Activated naive CD8-positive, alpha-beta T cell treated with anti-CD3 and anti-CD28 coated beads, Interleukin-2, amount 50 U/mL, for 24 hours (primary cell): ENCODE measurements at places on chromosomes 13 and 19.
A peak's percentile ranks its signal among the peaks of the same experiment; 100 is the strongest.

GRCh38 chr19:46081928-46082727 lies 41.3 kb upstream of the IGFL4 start:
- peak; percentile 15 for DNase-seq

DNA sequence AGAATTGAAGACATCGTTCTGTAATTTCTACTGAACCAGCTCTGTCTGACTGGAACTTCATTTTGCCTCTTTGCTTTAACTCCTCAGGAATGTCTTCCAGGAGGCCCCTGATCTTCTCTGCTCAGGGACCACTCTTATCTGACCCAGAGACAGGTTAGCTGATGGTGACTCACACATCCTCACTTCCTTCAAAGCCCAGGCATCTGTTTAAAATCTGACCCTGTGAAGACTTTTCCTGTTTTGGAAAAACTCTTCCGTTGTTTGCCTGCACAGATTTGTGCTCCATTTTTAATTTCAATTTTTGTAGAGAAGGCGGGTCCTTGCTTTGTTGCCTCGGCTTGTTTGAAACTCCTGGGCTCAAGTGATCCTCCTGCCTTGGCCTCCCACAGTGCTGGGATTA lies 1.6 kb downstream of the ARL11 start:
- no peak for DNase-seq

DNA sequence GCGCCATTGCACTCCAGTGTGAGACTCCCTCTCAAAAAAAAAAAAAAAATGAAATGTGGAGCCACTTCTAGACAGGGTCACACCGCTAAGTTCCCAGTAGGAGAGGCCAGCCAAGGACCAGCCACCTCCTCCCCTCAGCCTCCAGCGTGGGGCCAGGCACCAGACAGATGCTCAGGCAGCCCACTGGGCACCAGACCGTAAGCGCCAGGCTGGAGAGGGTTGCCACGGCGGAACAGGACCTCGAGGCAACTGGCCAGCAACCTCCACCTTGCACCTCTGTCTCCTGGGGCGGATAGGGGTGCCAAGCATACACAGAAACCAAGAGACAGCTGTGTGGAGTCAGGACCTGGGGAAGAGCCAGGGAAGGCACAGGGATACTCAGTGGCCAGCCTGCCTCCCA lies 3.7 kb downstream of the PEPD start:
- DNase-seq = no peak

GRCh38 chr19:48591021-48591420 lies 15.5 kb upstream of the SPACA4 start:
- DNase-seq = no peak

DNA sequence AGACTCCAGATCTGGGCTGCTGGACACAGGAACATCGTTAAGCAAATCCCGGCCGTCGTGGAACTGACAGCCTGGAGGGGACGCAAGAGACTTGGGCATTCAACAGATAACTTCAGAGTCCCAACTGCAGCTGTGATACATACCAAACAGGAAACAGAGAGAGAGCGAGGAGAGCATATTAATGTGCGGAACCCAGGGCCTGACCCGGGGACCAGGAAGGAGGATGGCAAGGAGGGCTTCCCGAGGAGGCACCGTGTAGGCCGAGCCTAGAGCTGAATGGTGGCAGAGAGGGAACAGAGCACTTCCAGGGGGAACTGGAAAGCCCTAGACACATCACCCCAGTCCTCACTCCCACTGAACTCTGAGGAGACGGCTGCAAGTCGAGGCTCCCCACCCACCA lies 68.1 kb downstream of the SIPA1L3 start:
- no peak for DNase-seq

- no peak for DNase-seq
Measured at GRCh38 chr13:112445411-112446271, 69.5 kb downstream of the SPACA7 start.

DNA sequence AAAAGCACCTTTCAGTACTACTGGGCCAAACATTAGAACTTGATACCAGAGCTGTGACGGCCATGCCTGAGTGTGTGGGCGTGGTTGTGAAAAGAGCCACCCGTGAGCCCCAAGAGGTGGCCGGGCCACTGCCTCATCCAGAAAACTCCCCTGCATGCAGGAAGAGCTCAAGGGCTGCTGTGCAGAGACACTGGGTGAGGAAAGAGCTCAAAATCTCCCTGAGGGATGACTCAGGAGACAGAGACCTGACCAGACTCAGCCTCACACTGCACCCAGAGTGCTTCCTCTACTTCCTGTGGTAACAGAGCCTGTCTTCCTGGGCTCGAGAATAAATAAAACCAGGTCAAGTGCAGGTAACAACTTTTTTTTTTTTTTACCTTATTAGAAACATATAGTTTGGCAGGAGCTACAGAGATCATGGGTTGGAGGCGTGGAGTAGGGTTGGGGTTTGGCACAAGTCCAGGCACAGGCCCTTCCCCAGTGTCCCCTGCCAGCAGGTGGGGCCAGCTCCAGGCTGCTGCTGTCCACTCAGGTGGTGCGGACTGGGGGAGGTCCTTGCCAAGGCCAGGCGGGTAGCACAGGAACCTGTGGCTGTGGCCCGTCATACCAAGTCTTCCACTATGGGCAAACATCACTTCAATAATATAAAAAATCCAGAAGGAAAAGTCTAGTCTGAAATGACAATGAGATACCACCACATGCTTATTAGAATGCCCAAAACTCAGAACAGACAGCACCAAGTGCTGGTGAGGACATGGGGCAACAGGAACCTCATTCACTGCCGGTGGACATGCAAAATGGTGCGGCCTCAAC lies 25.5 kb downstream of the ELL start:
- peak; percentile 60 for DNase-seq

DNA sequence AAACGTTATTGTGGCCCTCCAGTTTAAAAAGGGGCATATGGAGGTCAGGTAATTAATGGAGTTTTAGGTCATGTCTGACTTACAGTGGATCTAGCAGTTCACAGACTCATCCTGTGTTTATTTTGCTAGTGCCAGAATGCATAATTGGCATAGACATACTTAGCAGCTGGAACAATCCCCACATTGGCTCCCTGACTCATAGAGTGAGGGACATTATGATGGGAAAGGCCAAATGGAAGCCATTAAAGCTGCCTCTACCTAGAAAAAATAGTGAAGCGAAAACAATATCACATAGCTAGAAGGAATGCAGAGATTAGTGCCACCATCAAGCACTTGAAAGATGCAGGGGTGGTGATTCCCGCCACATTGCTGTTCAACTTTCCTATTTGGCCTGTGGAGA lies 610.7 kb downstream of the SLITRK5 start:
- no peak for DNase-seq

- peak; percentile 64 for DNase-seq
Measured at GRCh38 chr19:16185768-16186123, 536 bp downstream of the FAM32A start.

DNA sequence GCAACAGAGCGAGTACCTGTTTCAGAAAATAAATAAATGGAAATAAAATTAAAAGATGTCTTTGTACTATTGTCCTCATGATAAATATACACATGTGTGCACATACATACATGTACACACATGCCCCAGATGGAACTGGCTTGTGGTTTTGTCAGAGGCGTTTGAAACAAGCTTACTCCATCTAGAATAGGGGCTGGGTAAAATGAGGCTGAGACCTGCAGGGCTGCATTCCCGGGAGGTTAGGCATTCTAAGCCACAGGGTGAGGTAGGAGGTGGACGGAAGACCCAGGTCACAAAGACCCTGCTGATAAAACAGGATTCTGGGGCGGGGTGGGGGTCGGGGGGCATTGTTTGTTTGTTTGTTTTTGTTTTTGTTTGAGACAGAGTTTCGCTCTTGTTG lies 8.1 kb upstream of the SIN3B start:
- no peak for DNase-seq

- DNase-seq = no peak
Measured at GRCh38 chr19:42657556-42657955, 62.8 kb upstream of the CEACAM8 start.

DNA sequence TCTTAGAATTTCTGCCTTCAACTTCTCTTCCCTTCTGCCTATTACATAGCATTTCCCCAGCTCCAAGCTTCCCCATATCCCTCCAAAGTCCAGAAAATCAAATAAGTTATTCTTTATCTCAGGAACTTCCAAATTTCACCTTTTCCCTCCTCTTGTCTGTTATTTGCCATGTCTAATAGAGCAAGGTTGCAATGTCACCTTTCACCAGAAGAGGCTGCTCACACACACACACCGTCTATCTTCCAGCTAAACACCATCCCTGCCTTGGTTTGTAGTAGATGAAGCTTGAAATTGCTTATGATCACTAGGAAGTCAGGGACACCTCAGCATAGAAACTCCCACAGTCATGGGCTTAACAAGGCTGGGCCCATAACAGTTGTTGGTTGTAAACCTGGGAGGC lies 48.4 kb downstream of the ZNRF4 start:
- no peak for DNase-seq

- DNase-seq = no peak
Measured at GRCh38 chr13:111115965-111116521, 933 bp downstream of the ARHGEF7 start.

DNA sequence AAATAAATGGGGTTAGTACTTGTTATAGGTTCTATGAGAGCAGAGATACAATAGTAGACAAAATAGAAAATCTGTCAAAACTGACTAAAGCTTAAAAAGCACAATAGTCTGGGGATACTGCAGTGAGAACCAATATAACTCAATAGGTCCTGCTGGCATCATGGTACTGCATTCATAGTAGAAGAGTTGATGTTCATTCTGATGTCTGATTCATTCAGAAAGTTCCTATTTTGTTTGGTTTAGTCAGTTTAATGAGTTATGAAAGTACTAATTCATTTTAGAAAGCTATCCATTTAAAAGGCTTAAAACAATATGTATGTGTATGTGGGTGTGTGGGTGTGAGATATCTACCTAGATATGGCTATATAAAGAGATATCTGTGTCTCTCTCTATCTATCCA lies 152.8 kb downstream of the LHFPL6 start:
- DNase-seq = no peak

DNA sequence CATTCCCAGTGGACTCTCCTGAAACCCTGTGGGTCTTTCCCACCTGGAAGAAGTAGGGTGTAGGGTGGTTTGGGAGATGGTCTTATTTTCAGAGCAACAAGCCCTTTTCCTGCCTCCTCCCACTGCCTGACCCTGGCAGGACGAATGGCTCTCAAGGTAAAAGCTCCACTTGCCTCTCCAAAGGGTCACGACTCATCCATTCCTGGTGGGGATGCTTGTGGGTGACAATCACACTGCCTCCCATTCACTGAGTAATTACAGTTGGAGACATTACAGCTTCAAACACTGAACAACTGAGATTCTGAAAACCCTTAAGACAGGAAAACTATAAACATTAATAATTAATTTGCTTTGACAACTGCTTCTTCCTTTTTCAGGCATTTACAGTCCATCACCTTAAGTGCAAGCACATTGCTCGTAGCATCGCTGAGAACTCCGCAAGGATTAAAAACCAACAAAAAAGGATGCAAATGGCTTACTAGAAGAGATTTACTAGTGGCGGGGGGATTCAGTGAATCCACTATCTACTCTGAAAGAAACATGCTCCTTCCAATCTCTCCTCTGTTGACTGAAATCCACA lies 199.6 kb upstream of the IRS2 start:
- no peak for DNase-seq

DNA sequence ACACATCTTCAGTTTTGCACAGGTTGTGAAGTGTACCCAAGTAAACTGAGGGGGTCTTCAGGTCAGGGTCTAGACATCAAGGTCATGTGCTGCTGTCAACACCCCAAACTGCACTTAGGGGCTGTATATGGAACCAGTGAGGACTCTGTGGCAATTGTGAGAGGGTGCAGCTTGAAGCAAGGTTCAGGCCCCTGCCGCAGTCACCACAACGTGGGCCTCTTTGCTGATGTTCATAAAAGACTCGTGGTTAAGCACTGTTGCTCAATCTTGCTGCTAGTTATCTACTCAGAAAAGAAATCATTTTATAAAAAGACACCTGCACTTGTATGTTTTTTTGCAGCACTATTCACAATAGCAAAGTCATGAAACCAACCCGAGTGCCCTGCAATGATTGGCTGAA lies 907.4 kb downstream of the UQCRFS1 start:
- no peak for DNase-seq

DNA sequence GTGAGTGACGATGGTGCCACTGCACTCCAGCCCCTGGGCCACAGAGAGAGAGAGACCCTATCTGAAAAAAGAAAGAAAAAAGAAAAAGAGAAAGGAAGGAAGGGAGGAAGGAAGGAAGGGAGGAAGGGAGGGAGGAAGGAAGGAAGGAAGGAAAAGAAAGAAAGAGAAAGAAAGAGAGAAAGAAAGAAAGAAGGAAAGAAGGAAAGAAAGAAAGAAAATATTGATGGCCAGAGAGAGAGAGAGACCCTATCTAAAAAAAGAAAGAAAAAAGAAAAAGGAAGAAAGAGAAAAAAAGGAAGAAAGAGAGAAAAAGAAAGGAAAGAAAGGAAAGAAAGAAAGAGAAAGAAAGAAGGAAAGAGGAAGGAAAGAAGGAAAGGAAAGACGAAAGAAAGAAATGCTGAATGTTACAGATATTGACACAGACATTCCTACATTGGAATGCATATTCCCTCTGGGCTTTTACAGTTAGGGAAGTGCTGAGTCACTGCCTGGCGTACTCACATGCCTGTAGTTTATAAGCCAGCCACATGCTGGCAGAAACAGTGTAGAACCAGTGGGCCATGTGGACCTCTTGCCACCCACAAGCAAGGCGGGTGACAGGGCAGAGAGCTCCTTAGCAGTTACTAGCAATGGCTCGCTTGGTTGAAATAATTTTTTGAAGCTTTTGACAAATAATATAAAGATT lies 34.6 kb upstream of the SLC46A3 start:
- no peak for DNase-seq

- no peak for DNase-seq
Measured at GRCh38 chr13:29977476-29978120, 127.2 kb upstream of the UBL3 start.

DNA sequence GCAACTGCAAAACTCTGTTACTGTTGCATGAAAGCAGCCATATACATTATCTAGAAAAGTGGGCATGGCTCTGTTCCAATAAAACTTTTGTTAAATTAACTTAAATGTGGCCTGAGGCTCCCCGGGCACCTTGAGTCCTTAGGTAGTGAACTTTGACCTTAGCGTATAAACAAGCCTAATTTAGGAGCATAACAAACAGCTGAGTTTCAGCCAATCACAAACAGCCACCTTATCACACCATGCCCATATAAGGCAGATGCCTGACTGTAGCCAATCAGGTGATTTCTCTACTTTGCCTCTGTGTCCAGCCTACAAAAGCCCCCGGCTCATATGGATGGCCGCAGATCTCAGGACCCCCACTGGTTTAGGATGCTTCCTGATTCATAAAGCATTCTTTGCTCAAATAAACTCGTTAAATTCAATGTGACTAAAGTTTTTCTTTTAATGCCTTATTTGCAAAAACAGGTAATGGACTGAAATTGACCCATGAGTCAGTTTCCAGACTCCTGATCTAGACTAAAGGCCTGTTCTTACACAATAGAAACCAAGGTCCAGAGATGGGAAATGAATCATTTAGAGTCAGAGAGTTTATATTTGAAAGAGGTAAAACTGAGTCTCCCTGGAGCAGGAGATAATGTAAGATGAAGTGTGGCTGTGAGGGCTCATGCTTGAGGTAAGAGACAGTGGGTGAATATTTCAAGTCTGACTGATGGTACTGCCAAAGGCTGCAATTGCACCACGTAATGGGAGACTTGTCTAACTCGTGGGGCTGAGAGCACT lies 130.2 kb downstream of the FGF9 start:
- no peak for DNase-seq
